ENCODE measurements at places on chromosomes 5 and 9.

DNA sequence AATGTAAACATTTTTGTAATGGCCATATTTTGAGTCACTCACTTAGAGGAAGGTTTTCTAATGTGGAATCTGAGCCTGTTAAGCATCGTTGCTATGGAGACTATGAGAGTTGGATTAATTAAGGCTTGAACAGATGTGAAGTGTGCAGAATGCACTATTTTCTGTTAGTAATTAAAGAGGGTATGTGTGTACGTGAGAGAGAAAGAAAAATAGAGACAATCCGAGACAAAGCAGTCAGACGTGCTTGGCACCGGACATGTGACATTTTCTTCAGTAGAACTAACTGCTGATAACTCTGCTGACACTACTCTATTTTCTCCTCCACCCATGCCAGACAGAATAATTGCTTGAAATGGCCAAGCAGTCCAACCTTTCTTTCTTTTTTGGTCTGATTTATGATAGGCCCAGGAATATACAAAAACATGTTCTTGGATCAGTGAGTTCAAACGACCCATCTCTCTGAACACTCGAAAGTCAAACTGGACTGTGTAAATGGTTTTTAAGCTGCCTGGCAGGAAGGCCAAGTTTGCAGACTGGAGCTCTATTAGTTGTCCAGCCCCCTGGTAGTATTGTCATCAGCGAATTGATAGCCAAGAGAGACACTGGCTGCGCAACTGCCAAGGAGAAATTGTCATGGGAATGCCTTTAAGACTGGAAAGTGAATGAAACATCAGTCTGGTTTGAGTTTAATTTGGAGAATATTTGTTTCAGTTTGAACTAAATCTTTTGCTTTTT lies 322.1 kb downstream of the ARHGEF28 start:
- DNase-seq = peak; percentile 83

DNA sequence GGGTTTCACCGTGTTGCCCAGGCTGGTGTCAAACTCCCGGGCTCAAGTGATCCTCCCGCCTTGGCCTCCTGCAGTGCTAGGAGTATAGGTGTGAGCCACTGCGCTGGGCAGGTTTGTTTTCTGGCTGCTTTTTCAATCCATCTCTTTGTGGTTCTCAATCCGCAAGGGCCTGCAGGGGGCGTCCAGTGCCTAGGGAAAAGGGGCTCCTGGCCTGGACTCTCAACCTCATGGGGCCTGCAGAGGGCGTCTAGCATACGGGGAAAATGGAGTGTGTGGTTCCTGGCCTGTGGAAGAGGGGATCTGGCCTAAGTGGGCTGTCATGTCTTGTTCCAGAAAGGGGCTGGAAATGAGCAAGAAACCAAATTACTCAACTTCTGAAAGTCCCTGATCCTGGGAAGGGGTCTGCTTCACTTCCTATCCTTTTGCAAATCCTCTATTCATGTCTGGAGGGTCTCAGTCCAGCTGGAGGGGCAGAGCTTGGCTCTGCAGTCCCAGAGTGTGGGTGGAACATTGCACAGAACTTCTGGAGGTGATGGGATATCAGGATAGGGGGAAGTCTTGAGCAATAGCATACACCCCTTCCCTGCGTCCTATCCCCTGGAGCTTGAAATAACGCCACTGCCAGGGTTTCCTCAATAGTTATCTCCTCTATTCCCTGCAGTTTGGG lies 12.7 kb upstream of the CCL27 start:
- DNase-seq = peak; percentile 53

GRCh38 chr9:110278080-110278707 lies 21.9 kb upstream of the TXN start:
- no peak for DNase-seq

DNA sequence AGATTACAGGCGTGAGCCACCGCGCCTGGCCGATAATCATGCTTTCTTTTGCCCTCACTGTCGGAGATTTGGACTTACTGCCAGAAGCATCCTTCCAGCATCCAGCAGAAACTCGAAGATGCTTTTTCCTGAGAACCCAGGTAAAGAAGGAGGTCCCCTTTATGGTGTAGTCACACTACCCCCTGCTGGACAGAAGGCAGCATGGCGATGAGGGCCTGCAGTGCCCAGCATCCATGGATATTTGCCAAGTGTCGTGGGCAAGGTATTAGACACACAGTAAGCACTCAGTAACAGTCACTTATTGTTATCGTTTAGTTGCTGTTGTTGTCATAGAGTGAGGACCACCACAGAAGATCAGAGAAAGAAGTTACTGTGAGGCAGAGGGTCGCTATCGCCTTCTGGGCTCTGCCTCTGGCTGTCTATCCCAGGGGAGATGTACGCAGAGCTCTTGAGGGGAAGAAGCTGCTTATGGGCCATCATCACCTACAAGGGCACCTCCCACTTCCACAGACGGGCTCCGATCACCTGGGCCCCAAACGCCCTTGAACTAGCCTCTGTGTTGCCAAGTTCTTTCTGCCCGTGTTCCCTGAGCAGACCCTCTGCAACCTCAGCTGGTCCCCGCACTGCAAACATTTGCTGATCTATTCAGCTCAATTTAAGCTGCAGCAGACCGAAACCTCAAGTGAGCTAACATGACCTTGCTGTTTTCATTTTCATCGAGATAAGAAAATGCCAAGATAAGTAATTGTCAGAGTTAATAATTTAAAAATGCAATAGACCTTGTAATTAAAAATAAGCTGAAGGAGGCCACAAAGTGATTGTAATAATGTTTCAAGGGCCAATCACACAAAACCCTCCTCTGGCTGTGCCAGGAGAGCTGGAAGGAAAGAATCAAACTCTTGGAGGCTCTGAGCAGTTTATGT lies 23.9 kb downstream of the C5orf15 start:
- DNase-seq = peak; percentile 47

DNA sequence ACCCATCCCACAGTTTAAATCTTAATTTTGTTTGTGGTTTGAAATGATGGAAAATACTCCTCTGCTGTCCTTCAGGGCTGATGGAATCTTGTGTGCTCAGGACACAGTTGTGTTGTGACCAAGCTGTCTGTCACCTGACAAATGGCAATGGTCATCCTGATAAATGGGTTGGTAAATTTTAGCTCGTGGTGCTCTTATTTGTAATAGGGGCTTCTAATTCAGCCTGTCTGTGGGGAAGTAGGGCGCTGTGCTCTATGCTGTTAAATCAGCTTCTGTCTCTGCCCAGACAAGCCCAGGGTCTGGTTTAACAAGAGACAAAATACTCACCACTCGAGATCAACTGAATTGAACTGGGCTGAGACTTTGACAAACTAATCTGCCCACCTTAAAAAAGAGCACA lies 4.5 kb downstream of the LRRTM2 start:
- DNase-seq = no peak

GRCh38 chr5:149839761-149840160 lies 104.8 kb downstream of the PDE6A start:
- DNase-seq = no peak

DNA sequence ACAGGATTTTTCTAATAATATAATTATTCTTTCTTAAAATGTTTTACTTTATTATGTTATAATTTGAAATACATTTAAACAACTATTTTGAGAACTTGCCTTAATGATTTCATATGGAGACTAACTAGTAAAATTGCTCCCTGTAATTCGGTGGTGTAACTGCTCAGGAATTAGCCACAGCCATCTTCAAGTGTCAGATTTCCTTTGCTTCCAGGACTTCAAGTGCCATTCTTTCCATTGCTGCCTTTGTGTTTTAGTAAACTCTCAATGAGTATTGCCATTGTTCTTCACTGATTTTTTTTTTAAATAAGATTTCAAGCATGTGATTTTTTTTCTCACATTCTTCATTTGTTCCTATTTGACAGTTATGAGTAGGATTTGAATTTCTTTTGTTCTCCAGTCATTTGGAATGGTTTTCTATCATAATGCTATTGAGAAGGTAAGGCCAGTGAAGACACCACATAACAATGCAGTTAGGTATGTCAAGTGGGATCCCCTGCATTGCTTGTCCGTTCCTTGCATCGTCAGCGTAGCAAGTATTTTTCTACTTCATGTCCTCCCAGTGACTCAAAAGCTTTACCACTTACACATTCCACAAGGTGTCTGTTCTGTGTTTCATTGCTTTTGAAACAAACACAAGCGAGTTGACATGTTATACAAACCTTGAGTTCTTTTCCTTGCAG lies 83.7 kb downstream of the LNPEP start:
- no peak for DNase-seq
